ENCODE measurements at places on chromosomes 6 and 20.

- no peak for DNase-seq
These were observed 88.6 kb downstream of the MCHR2 start for GRCh38 chr6:99905209-99906106.

DNA sequence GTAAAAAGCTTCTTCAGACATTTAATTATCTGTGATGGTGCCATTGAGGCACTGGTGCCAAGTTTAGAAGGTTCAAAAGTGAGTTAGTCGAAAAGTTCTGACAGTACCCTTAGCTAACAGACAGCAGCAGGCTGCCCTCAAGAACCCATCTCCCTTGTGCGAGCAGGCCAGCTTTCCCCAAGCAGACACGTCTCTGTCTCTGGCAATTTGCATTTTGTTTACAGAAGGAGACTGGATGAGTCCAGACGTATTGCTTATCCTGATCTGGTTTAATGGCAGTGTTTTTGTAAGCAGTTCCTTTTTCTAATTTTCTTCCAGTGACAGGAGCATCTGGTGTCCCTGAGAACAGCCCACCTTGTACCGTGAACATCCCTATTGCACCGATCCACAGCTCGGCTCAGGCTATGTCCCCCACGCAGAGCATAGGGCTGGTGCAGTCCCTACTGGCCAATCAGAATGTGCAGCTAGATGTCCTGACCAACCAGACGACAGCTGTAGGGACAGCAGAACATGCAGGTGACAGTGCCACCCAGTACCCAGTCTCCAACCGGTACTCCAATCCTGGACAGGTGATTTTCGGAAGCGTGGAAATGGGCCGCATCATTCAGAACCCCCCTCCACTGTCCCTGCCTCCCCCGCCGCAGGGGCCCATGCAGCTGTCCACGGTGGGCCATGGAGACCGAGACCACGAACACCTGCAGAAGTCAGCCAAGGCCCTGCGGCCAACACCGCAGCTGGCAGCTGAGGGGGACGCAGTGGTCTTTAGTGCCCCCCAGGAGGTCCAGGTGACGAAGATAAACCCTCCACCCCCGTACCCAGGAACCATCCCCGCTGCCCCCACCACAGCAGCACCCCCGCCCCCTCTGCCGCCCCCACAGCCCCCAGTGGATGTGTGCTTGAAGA lies 58.3 kb upstream of the TMEM181 start:
- no peak for DNase-seq

DNA sequence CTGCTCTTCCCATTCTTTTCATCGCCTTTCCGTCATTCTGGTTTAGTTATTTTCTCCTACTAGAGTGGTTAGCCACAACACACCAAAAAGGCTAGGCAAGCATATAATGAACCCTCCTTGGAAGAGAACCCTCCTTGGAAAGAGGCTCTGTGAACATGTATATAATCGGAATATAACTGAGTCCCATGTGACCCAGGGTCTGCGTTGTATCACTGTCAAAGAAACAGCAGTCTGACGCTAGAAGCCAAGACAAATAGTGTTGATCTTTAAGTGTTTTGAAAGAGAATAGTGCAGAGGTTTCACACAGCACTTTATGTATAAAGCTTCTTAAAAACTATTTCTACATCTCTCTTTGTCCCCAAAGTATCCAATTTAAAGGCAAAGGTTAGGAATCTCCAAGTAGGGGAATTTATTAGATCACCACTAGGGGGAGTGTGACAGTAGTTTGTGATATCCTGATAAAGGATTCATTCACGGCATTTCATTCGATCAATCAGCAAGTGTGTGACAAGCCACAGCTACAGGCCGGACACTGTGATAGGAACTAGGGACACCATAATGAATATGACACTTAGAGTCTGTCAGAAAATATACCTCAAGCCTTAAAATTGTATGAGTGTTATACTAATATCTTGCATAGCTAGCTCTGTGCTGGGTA lies 395.3 kb downstream of the CD109 start:
- no peak for DNase-seq

GRCh38 chr6:166471797-166472260 lies 89.1 kb upstream of the MPC1 start:
- DNase-seq, result no peak

GRCh38 chr20:24772667-24773066 lies 176.4 kb upstream of the CST7 start:
- DNase-seq, result no peak

DNA sequence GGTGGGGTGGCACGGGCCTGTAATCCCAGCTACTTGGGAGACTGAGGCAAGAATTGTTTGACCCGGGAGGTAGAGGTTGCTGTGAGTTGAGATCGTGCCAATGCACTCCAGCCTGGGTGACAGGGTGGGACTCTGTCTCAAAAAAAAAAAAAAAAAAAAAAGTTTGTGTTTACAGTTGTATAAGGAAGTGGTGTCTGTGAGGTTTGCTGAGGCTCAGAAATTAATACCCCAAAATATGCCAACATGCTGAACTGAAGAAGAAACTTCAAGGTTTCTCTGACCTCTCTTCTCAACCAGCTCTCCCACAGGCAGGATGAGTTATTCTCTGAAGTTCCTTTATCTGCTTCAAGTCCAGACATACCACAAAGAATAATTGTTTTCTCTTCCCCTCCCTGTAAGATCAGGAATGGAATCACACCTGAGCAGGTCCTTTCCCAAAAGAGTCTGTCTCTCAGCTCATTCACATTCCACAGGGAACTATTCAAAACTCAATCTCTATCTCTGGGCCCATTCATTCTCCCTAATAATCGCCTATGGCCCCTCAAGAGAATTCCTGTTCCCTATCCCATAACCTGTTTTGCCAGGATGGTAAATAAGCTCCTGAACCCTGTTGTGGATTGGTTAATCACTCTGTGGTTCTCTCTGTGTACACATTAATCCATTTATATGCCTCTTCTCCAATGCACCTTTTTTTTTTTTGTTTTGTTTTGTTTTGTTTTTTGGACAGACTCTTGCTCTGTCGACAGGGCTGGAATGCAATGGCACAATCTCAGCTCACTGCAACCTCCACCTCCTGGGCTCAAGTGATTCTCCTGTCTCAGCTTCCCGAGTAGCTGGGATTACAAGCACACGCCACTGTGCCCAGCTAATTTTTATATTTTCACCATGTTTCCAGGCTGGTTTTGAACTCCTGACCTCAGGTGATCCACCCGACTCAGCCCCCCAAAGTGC lies 17.4 kb upstream of the KIFC1 start:
- DNase-seq, result no peak

- no peak for DNase-seq
These were observed 594.5 kb upstream of the MAP3K7 start for GRCh38 chr6:91181416-91181815.

DNA sequence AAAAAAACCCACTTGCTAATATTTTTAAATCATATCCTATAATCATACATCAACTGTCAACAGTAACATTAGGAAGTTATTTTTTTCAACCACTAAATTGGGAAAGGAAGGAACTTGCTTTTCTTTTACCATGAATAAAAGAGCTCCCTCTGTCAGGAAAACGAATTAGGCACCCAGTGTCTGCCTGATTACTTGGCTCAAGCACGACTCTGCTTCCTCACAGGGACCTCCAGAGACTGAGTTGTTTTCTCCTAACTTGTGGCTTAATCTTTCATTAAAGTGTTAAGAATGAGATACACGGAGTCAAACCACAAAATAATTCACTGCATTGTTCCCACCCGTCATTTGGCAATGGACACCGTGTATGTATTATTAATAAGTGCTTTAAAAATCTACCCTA lies 1405.1 kb upstream of the EYS start:
- no peak for DNase-seq

DNA sequence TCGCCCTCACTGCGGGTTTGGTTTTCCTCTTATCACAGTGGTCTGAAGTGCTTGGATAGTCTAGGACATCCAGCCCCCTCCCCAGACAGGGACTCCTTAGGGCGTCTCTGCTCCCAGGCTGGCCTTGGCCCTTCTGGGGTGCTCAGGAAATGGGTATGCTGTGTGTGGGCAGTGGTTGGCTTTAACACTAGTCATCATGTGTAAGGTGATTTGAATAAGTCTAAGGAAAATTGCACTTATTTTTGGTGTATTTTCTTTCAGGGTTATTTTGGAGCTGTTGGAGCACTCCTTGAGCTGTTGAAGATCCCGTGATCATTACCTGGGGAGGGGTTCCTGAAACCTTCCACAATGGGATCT lies 33.8 kb downstream of the PANK2 start:
- no peak for DNase-seq

DNA sequence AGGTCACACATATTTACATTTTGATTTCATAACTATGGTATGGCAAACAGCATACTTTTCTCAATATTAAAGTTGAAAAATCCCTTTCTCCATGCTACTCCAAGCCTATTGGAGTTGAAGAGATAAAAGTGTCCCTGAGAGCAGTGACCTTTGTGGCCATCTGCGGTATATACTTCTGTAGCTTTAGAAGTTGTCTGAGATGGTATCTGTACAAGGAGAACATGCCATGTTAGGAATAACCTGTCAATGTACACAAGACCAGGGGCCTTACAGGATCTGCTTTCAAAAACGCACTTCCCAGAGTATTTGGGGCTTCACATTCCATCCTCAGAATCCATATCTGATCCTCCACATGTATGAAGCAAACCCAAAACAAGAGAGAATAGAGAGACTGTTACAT lies 226.7 kb downstream of the MEI4 start:
- no peak for DNase-seq

DNA sequence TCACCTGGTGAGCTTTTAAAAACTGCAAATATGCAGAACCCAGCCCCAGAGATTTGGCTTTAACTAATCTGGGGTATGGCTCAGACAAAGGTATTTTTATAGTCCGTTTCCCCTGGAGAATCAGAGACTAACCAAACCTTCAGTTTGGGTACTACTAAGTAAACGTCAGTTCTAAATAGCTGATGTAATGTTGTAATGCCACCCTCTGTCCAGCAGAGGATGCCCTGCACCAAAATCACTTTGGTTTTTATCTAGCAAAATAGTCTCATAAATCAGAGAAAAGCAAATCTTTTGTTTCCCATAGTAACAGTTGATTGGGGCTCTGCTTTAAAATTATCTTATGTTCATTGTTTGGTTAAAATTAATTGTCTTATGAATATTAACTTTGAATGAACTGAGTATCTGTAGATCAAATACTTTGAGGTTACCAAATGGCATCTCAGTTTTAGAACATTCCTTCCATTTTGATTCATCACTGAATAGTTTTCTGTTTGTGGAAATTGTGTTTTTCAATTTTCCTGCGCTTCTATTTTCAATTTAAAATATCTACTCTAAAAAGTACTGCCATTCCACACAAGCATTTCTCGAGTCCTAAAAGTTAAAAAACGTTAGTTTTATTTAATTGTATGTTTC lies 278.3 kb upstream of the PLCB4 start:
- DNase-seq, result no peak

- no peak for DNase-seq
These were observed 16.1 kb upstream of the STK38 start for GRCh38 chr6:36563237-36563927.

- no peak for DNase-seq
These were observed 59.2 kb downstream of the TRAM2 start for GRCh38 chr6:52517502-52518278.

- no peak for DNase-seq
These were observed 99.4 kb downstream of the BFSP1 start for GRCh38 chr20:17431621-17432364.

DNA sequence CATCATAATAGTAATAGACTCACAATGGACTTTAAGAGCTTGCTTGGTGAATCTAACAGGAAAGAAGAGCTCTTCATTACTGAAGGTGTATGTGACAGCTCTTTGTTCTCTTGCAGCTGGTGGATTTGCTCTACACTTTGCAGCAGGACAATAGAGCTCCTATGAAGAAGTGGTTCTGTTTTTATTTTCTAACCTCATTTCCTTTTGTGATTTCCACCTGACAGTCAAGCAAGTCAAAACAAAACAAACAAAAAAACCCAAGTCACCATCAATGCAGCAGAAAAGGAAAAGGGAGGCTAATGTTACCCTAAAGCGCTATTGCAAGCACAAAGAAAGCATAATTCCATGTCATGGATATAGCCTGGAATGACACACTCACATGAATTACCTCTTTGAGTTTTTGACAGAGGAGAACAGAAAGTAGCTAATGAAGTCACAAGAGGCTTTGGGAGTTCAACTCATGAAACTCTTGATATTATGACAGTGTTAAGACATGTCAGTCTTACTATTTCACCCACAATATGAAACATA lies 1188.1 kb downstream of the EPHA7 start:
- no peak for DNase-seq

GRCh38 chr6:27867051-27867944 lies 44.9 kb downstream of the OR2B2 start:
- DNase-seq, result peak; percentile 33

- DNase-seq, result no peak
These were observed 207.9 kb downstream of the MYLK4 start for GRCh38 chr6:2542858-2543218.

DNA sequence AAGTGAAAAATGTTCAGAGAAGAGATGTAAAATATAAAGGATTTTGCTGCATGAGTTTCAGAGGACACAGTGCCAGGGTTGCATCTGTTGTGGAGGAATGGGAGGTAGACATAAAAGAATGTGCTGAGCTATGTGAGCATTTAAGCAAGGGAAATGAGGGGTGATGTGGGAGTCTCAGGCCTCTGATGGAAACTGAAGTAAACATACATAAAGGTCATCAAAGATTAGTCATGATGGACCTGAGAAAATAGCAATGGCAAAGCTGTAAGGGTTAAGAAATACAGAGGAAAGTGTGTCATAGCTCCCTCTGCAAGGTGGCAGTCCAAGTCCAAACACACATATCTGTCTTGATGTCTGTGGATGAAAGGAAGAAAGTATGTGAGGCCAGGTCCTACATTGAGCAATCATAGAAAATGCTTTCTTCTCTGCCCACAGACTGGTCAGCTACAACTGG lies 306.6 kb upstream of the ECI2 start:
- DNase-seq, result no peak

GRCh38 chr6:109290143-109290931 lies 91.9 kb downstream of the CD164 start:
- no peak for DNase-seq

GRCh38 chr6:169233181-169233580 lies 20.5 kb downstream of the THBS2 start:
- DNase-seq, result no peak

- no peak for DNase-seq
These were observed 180.9 kb downstream of the KIF16B start for GRCh38 chr20:16392346-16392745.

DNA sequence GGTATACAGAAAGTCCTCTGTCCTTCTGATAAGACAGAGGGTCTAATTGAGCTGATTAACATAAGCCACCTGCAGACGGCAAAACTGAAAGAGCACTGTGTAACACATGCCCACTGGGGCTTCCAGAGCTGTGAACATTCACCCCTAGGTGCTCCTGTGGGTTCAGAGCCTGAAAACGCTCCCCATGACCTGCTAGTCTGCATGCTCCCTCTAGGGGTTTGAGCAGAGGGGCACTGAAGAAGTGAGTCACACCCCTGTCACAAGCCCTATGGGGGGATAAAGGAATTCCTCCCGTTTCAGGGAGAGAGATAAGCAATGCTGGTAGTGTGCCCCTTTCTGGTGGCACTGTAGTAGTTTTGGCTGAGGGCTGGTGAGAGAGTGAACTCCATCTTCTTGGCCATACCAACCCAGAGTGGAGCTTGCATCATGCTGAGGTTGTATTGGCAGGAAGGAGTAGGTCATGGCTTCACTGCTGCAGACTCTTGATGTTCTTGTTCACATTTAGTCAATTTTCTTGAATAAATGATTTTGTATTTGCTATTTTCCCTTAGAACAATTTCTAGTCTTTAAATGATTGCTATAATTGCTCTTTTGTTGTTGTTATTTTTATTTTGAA lies 637.5 kb upstream of the MAN1A1 start:
- DNase-seq, result no peak

All from stimulated activated CD8-positive, alpha-beta memory T cell treated with anti-CD3 and anti-CD28 coated beads, Interleukin-12 subunit alpha, Interleukin-12 subunit beta, amount 100 ng/mL, for 4 hours (primary cell).